Stimulated activated CD4-positive, alpha-beta T cell treated with anti-CD3 and anti-CD28 coated beads, Interleukin-15, amount 100 ng/mL, for 1 hour (primary cell): ENCODE measurements at places on chromosomes 2 and 18.

DNA sequence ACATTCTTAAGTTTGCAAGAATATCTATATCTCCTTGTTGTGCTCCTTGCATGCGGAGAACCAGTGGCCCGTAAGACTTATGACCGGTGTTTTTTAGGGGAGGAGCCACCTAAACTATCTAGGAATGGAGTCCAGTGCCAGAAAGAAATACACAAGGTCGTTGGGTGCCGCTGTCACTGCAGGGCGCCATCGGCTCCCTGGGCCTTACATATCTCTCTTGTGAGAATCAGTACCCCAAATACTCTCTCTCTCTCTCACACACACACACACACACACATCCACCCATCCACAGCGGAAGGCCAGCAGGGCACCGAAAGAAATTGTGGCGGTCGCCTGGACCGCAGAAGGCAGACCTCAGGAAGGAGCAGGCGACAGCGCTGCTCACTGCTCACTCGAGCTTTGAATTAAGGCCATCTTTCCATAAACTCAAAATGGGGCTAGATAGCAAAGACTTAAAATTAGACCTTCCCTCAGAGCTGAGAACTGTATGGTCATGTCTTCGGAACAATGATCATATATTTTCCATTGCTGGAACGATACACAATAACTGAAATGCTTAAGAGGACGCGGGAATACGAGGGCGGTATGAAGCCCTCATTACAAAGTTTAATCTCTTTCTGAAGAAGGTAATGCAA lies 10.4 kb downstream of the NR4A2 start:
- no peak for DNase-seq

DNA sequence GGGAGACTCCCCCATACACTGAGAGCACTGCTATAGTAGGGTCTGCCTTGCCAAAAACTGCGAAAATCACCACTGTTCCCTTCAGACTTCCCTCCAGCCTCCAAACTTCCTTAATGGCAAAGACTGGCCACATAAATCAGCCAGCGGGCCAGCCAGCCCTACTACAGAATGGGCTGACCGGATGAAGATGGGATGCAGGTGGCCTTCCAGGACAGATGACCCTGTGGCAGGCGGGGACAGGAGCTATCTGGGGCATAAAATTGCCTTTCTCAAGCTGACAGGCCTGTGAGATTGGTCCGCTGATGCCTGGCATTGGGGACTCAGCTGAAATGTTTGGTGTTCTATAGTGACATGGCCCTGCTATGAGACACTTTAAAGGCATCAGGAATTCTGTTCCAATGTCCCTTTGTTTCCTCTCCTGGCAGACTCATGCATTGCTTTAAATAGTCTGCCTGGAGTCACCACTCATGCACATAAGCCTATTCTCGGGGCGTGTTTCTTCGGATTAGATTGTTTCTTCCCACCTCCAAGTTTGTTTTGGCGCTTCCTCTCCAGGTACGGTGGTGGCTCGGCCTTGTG lies 135.9 kb downstream of the ALPK2 start:
- DNase-seq, result no peak

DNA sequence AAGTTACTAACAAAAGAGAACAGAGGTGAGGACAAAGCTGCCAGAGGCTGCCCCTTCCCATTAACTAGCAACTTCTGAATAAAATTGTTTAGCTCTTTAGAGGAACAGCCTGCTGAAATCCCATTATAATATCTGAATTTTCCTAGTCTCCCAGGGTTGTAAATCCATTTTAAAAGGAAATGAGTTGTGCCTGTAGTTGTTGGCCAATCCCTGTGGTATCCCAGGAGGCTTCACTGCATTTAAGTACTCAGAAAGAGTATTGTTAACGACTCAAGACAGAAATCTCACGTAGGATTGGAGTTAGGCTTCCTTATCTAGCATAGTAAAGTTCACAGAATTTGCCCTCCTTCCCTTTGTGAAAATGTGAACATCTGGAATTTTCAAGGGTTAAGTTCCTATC lies 8.9 kb downstream of the LAPTM4A start:
- DNase-seq, result no peak

DNA sequence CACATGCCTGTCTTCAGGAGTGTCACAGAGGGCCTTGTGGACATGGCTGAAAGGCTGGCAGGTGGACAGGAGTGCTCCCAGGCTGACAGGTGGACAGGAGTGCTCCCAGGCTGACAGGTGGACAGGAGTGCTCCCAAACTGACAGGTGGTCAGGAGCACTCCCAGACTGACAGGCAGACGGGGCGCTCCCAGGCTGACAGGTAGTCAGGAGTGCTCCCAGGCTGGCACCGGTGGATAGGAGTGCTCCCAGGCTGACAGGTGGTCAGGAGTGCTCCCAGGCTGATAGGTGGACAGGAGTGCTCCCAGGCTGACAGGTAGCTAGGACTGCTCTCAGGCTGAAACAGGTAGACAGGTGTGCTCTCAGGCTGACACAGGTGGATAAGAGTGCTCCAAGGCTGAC lies 16.6 kb downstream of the ANO7 start:
- DNase-seq, result no peak

- DNase-seq, result no peak
Observed at GRCh38 chr2:177296040-177296439, 31.5 kb upstream of the NFE2L2 start.

- DNase-seq, result no peak
Observed at GRCh38 chr2:171244466-171244969, 83.8 kb upstream of the TLK1 start.
